ENCODE measurements at places on chromosomes 1 and 21.

- DNase-seq: no peak
Observed at GRCh38 chr21:24705201-24705600, 902.1 kb downstream of the MRPL39 start.

- DNase-seq: no peak
Observed at GRCh38 chr1:160718210-160718609, 6.6 kb upstream of the CD48 start.

- no peak for DNase-seq
Observed at GRCh38 chr21:34836103-34836932, 167.5 kb downstream of the CLIC6 start.

GRCh38 chr1:41416552-41417334, 55.5 kb downstream of the FOXO6 start:
- peak; percentile 41 for DNase-seq

- DNase-seq: no peak
Observed at GRCh38 chr1:181097242-181097641, 8.7 kb downstream of the IER5 start.

DNA sequence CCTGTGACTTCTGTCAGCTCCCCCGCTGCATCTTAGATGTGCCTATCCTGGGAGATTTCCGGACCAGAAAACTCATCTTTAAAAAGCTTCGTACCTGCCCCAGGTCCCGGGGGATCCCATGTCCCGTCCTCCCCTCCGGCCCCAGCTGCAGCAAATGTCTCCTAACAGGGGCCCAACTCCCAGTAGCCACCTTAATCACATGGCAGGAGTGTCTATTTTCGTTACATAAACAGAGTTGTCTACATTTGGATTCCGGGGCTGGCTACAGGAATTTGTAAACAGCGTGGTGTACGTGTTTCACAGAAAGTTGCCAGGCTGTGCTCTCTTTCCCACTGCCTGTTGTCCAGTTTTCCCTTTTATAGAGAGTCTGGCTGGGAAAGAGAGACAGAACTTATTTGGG, 17.9 kb upstream of the KCNE2 start:
- no peak for DNase-seq

DNA sequence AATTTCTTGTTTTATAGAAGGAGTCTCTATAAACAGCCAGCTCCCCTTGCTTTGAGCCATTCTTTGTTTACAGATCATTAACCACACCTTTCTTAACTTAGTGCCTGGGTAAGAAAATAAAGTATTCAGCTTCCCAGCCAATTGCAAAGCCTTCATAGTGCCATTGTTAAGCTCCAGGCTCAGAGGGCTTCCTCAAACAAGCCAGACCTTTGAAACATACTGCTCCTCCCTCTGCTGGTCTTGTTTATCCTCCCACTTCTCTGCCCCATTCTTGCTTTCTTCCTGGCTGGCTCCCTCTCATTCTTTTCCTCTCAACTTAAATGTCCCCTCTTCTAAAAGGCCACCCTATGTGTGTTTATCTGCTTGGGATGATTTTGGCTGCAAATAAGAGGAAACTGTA, 319.4 kb upstream of the ST6GALNAC5 start:
- no peak for DNase-seq

Measured in activated T-helper 1 cell treated with anti-CD3 and anti-CD28 coated beads, Interleukin-2, amount 50 U/mL, for 16 hours (primary cell).